ENCODE measurements at places on chromosomes 1 and 21.

- no peak for DNase-seq
Measured at GRCh38 chr1:221117548-221117951, 238.3 kb downstream of the HLX start.

DNA sequence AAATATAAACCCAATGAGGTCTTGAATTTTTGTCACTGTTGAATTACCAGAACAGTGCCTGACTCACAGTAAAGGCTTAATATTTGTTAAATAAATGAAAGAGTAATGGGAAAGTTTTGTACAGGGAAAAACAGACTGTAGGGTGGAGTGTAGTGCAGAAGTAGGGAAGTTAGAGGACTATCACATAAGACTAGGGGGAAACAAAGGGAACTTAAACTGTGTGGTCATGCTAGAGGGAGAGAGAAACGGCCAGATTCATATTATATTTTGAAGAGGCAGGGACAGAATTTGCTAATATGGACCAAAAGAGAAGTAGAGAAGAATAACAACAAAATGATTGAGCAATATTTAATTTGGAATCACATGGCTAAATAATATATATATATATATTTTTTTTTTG is 14.8 kb downstream of the CTSK start:
- DNase-seq: no peak

- no peak for DNase-seq
Measured at GRCh38 chr1:216032284-216032683, 391.0 kb downstream of the USH2A start.

GRCh38 chr1:33298623-33299277 is 22.1 kb downstream of the A3GALT2 start:
- DNase-seq: peak; percentile 26

DNA sequence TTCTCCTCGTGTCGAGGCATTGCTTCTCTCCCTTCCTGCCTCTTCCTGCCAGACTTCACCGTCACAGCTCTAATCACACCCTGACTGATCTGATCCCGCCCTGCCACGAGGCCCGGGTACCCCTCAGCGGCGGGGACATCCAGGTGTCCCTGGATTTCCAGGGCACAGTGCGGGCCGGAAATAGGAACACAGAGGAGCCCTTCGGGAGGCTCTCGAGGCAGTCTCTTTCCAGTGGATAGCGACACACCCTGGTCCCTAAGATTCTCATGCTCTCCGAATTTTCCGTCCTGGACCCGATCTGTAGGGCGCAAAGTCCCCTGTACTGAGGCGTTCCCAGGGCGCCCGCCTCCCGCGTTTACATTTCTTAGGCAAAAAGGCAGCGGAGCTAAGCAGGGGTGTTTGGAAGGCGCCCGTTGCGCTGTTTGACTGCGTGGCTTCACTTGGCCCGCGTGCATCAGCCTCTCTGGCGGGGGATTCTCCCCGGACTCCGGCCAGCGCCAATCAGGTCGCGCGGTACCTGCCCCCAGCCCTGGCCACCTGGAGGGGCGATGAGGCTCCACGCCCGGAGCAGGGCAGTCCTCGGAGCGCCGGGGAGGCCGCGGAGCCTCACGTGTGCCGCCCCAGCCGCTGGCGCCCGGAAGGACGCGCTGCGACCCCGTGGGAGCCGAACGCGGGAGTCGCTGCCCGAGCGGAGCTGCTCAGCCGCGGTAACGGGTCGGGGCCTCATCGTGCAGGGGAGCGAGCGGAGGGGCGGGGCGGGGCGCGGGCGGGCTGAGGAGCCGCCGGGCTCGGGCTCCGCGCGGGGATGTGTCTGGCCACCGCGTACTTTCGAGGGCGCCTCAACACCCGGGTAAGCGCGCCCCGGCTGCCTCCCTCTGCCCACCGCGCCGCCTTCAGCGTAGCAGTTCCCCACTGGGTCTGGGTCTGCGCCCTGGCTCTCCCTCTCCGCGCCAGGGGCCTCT is at the start of gene FAM163A:
TSS of gene FAM163A (plus strand) at position 575 of the 962 bp plus-strand sequence. CDS start 69,807 bp downstream, outside the sequence.
- DNase-seq: no peak

DNA sequence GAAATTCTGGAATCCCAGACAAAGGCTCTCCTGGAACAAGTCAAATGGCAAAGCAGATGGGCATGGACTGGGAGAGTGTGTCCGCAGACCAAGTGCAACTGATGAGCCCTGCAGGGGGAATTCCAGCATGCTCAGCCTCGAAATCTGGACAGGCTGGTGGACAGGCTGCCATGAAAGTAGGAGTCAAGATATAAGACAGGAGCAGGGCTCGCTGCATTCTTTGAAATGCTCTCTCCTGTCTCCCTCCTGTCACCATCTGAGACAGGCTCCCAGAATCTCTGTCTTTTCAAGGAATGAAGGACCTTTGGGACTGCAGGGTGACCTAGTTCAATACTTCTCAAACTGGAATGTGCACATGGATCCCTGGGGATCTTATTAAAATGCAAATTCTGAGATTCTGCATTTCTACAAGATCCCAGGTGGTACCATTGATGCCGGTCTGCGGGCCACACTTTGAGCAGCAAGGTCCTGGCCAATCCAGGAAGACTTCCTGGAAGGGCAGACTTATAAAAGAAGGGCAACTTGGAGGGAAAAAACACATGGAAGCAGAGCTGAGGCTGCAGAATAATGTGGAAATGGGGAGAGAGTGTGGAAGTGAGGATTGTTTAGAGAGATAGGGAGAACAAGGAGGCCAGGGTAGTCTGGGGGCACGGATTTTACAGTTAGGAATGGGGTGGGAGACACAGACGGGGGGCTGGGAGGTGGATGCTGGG is 29.8 kb downstream of the TNNT2 start:
- no peak for DNase-seq

GRCh38 chr1:53286955-53287354 is 40.9 kb downstream of the LRP8 start:
- no peak for DNase-seq

GRCh38 chr1:107963601-107964335 is 1.2 kb downstream of the VAV3 start:
- no peak for DNase-seq

- DNase-seq: no peak
Measured at GRCh38 chr1:31861346-31861745, 45.5 kb upstream of the SPOCD1 start.

- DNase-seq: no peak
Measured at GRCh38 chr1:117127795-117128194, 6.2 kb upstream of the TRIM45 start.

DNA sequence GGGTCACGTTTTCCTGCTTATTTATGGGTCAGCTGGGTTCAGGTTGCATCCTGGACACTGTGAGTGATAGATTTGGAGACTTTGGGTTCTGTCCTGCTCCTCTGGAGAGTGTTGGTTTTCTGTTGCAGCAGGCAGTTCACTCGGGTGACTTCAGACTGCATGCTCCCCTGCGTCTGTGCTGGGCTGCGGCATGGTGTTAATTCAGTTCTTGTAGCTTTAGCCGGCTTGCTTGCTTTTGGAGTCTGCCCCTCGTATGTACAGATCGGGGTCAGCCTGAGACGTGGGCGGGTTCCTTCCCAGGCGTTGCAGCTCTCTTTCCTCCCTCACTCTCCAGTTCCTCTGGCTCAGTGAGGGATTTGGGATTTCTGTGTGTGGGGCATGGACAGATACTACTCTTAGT is 38.0 kb downstream of the PCNT start:
- no peak for DNase-seq

DNA sequence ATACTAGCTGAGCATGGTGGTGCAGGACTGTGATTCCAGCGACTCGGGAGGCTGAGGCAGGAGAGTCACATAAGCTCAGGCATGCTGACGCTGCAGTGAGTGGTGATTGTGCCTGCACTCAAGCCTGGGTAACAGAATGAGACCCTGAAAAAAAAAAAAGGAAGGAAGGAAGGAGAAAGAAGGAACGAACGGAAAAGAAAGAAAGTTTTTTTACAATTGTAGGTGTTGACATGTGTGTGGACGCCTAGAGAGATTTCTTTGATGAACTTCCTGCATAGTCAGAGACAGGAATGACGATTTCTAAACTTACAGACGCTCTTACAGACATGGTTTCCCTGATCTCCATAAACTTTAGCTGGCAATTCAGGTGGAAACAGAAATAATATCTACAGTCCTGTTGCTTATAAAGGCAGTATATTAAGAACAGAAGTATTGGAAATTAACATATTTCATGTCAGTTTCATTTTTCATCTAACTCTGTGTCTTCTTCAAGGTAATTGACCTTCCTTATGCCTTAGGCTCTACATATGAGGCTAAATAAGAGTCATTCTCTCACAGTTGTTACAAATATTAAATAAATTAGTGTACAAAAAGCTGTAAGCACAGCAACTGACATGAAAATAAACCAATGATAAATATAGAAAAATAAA is 4.1 kb downstream of the SAMSN1 start:
- no peak for DNase-seq

- DNase-seq: no peak
Measured at GRCh38 chr1:234089396-234089795, 184.9 kb downstream of the SLC35F3 start.

DNA sequence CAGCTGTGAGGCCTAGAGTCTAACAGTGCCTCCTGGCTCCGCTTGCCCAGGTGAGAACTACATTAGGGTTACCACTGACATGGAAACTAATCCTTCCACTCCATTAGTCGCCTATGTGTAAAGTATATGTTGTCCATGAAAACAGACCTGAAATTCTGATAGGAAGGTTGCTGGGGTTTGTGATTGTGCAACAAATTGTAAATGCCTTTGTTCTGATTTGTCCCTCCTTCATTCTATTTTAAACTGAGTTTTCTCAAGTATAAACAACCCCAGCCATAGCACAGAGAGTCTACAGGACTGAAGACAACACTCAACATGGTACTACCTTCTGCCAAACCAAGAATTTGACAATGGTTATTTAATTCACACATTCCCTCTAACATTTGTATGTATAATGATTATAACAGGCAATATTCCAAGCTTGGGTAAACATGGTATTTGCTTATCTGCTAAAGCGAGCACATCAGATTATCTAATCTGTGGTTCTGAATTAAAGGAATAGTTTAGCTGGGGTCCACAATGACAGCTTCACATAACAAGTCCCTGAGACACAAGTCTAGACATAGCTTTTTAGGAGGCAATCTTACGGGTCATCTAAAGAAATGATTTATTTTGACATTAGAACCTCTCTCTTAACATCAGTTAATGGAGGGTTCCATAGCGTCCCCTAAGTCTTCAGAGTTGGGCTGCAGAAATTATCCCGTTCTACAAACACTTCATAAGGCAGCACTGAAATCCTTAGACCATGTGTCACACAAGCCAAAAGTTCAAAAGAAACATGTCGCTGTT is 633.0 kb downstream of the SMYD3 start:
- no peak for DNase-seq

DNA sequence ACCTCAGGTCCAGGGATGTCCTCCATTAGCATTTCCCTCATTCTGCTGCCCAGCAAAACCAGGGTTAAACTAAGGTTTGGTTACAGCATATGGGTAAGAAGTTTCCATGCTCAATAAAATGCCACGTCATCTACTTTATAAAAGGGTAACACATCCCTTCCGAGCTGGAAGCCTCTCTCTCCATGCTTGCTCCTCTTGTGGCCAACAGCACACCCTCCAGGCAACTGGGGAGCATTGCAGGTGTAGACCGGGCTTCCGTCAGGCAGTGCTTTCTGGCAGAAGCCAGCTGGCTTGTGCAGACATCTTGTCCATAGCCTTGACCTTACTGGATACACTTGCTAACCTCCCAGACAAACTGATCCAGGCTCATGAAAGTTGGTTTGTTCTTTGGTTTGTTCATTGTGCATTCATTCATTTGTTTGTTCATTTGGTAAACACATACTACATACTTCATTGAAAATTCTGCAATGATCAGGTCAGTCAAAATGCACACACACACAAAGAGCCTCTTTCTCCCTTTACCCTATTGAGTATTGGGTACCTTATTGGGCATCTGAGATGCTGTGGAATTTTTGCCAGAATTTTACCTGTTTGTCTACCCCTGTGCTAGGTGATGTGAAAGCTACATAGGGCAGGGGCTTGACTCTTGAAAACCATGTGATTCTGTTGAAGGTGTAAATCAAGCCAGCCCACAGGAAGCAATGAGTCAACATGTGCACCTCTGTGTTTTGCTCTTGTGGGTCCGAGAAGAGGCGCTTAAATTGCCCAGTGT is 422.8 kb downstream of the CAMTA1 start:
- DNase-seq: no peak

DNA sequence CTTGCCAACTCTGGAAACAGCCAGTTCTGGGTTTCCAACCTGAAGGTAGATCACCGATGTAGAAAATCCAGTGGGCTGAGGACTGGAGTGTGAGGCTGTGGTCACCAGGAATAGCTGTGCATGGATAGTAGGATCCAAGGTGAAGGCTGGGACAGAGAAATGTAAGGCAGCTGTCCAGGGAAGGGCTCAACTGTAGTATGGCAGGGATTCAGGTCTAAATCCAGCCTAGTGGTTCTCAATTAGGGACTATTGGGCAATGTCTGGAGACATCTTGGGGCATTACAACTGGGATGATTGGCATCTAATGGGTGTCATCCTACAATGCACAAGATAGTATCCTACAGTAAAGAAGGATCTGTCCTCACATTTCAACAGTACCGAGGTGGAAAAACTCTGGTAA is 67.7 kb upstream of the RUNX1 start:
- DNase-seq: no peak

- DNase-seq: no peak
Measured at GRCh38 chr1:54610048-54610447, 13.3 kb downstream of the FAM151A start.

DNA sequence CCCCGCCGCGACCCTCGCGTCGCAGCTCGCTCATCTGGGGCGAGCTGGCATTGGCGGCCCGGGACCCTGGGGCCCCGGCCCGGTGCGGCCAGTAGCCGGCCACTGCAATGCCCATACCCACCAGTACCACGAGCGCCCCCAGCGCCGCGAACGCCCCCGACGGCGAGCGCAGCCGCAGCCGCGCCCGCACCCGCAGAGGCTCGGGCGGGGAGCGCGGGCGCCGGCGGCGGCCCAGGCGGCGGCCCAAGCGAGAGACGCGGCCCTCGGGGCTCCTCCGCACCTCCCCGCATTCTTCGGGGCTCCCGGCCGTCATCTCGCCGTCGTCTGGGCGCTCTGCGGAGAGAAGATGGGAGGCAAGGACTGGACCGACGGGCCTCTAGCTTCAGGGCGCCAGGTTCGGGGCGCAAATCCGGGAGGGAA is 2.2 kb downstream of the TMEM200B start:
- no peak for DNase-seq

DNA sequence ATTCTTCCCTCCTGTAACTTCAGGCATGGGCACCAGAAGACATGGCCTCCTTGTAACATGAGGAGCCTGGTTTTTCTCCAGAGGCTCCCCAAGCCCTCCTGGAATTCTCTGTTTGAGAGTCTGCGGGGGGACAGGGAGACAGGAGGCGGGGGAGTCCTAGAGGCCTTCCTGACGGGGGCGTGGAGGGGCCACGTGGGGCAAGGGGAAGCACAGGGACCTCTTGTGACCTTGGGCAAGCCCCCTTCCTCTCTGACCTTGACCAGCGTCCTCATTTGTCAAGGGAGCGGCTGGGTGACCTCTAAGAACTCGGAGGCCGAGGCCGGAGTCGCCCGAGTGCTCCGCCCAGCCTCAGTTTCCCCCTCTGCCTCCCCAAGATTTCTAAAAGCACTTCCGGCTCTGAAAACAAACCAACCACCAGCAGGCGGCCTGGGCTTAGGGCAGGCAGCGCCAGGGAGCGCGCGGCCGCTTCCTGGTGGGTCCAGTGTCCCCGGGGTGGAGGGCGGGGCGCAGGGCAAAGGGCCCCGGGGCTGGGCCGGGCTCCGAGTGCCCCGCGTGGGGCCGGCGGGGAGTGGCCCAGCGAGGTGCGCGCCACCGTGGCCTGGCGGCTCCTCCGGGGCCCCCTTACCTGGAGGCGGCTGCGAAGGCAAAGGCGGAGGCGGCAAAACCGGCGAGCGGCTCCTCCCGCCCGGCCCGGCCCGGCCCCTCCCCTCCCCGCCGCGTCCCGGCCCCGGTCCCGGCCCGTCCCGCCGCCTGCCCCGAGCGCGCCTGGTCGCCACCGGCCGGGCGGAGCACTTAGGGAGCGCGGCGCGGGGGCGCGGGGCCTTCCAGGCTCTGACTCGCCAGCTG is at the start of gene TMCO4:
TSS of gene TMCO4 (minus strand) at position 687 of the 846 bp plus-strand sequence. CDS start 19,158 bp downstream, outside the sequence.
- DNase-seq: peak; percentile 54

- DNase-seq: no peak
Measured at GRCh38 chr1:115771847-115772457, 3.4 kb upstream of the CASQ2 start.
